Left lung (tissue), 14 donors: ENCODE measurements at places on chromosomes 13 and 19. TPM values are rescaled to one million over a fixed set of nuclear protein-coding genes. Genes with fewer than 3 reads are reported as not detected.

CACNG8 gene
- total RNA-seq = not detected

NLRP12 gene
- total RNA-seq = 2.5 TPM

NCR1 gene
- 2.6 TPM for total RNA-seq

LIM2 gene
- not detected for total RNA-seq

FCER2 gene
- 0.73 TPM for total RNA-seq
